Bronchial epithelial cell (primary cell): ENCODE measurements at places on chromosomes 6 and 20. TPM values are rescaled to one million over a fixed set of nuclear protein-coding genes. Genes with fewer than 3 reads are reported as not detected.

GFRAL gene
- not detected in 2 replicates for total RNA-seq

DNA sequence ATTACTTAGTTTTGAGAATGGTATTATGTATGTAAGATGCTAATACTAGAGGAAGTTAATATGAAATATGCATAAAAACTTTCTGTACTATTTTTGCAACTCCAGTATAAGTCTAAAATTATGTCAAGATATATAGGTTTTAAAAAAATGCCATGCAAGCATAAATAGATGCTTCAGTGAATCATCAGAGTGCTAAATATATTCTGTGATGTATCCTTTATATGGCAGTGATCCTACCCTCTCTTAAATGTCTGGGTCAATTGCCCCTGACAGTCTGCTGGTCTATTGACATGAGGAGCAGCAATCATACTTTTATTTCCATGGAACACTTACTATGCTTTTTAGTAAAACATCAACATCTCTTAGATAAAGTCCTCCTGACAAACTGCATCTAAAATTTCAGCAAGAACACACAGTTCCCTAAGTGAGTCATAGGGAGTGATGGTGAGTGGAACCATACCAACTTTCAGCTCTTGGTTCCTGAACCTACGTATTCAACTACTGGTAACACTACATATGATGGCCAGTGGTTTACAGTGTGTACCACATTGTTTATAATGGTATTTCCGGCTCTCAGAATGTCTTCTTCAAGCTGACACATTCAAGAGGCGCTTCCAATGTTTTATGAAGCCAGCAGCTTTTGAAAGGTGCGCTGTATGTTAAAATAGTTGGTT is 928.7 kb upstream of the GJE1 start:
- DNase-seq: peak; percentile 33

- peak; percentile 20 for DNase-seq
These were observed at the start of gene SCUBE3 for GRCh38 chr6:35213824-35214756. SCUBE3 (plus strand) TSS chr6:35213956; CDS start chr6:35214419, 463 bp downstream.

DNA sequence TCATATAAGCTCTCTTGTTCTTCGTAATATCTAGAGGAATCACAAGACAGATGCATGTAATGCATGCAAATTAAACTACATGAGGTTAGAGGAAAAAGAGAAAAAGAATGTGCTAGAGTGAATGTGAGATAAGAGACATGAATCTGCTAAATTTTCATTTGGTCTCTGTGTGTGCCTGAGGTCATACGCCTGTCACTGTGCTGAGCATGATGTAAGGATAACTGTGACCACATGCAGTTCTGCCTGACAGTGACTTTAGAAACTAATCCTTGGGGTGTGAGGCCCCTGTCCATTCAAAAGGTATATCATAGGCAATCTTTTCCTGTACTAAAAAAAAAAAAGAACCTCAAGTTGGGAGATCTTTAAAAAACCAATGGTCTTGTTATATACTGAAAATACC is 70.6 kb downstream of the SHPRH start:
- DNase-seq: no peak

- DNase-seq: no peak
These were observed 45.1 kb upstream of the EEF1A1 start for GRCh38 chr6:73565767-73566485.

DNA sequence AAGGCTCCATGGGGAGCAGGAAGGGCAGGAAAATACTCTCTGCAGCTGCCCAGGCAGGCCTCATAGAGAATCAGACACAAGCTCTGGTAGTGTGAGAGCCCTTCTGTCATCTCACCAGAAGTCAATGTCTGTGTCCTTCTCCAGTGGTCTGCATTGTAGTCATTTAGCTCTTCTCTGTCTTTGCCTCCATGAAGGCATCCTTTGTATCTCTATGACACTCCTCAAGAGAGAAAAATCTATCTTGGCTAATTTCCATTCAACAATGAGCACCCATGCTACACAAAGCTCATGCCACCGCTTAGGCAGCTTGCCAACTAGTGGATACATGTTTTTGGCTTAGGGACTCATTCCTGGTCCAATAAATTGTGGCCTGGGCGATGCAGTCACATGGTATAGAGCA is 92.1 kb downstream of the RNF217 start:
- no peak for DNase-seq

RAET1E gene
- total RNA-seq: 19.0 and 35.1 TPM in 2 replicates

DNA sequence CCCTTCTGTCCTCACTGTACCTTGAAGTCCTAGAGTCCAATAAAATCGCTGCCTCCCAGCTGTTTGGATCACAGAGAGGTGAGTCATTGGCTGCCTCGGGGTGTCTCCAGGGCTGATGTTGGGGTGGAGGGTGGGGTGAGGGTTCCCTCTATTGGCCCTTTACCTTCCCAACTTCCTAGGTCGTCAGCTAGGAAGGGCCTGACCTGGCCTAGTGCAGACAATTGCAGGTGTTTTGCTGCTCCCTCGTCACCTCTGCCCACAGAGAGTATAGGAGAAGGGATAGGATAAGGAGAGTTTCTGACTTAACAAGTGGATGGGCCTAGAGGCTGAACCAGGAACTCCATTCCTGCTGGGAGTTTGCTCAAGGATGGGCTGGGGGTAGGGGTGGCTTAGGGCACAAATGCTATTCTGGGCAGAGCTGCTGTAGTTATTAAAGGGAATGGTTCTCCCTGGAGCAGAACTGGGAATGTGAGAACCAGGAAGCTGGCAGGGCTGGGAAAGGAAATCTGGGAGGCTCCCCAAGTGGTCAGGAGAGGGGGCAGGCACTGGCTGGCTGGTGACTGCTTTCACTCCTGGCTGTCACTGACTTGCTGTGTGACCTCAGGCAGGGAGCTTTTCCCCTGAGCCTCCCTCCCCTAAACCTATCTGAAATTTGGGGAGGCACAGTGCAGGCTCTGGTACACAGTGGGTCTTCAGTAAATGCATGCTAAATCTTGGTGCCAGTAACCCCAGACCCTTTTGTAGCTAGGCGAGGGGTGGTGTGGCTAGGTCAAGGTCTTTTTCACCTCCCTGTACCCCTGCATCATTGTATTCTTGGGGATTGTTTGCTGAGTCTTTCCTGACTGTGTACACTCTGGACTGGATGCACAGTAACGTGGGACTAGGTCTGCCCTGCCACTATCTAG is 1.5 kb downstream of the TP53INP2 start:
- DNase-seq: peak; percentile 65

DNA sequence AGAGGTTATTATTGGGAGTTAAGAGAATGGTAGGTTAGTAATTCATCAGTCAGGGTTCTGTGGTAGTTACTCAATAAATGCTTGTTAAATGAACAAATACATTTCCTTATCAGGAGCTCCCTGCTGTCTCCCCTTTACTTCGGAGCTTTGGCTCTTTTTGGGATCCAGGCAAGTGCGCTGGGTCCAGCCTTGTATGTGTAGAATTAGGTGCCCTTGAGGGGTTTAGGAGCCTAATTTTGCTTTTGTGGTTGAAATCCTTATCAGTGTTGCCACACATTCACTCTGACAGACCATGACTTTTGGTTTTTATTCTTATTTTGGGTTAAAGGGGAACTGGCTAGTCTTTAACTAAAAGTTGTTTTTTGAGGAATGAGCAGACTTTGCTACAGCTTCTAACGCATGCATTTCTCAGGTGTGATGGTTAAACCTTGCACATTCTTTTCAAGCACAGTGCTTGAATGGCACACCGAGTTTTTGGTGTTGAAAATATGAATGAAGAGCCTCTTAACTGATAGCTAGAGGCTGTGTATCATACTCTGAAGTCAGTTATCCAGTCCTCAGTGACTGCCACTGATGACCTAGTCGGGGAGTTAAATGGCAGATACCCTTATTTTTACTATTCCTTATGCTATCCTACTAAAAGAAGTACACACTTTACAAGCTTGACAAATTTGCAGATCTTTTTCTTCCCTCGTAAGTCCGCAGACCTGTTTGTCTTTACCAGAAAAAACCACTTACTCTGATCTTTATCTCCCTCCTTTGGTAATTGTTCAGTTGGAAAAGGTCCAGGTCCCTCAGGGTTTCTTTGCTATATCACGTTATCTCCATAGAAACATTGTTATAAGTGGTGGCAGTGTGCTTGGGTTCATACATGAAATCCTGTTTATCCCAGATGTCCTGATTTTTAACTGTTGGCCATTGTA is 50.7 kb upstream of the PLCG1 start:
- DNase-seq: no peak

TRIM15 gene
- not detected in 2 replicates for total RNA-seq

- DNase-seq: no peak
These were observed 118.0 kb downstream of the NFATC2 start for GRCh38 chr20:51424270-51425117.

- DNase-seq: no peak
These were observed 82.7 kb downstream of the UST start for GRCh38 chr6:148829415-148830101.

DNA sequence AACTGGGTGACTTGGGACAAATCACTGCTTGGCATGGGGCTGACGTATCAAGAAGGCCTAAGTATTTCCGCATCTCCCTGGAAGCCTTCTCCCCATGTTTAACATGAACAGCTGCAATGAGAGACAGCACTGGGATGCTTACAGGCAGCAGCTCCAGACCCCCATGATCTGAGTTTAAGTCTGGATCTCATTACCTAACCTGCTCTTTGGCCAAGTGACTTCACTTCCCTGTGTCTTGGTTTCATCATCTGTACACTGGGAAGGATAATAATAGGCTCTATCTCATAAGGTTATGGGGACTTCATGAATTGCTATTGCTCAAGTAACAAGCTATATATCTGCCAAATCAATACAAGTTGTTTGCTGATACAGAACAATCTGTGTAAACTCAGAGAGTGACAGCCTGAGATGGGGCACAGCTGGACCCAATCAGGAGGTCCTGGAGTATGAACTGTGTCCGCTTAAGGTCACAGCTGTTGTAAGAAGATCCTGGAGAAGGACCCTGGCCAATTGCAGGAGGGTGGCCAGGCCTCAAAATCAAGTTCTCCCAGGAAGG is 56.0 kb downstream of the TGM2 start:
- no peak for DNase-seq

DNA sequence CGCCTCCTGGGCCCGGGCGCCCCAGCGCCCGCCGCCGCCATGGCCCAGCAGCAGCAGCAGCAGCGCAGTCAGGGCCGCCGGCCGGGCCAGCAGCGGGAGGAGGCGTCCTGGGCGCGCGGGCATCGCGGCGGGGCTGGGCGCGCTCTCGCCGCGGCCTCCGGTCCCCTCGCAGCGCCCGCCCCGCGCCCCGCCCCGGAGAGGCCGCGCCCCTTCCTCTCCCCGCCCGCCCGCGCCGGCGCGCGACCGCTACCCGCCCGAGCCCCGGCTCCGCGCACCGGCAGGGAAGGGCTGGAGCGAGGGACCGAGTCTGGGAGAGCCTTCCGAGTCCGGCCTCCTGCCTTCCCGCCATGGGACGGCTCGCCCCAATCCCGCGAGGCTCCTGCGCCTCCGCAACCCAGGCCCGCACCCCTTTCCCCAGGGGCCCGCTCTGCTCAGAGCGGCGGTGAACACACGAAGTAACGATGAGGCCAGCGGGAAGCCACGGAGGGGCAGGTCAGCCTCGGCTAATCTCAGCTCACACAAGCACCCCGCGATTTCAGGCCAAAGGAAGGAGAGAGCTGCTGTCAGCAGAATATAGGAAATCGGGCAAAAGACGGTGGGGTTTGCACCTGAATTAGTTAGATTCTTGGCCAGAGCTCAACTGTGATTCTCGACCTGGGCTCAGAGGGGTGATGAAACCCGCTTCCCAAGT is at the start of gene TXNDC5:
TSS of gene TXNDC5 (minus strand) at position 135 of the 691 bp plus-strand sequence. CDS start at position 123, 12 bp downstream.
- DNase-seq: peak; percentile 33

- no peak for DNase-seq
These were observed 842 bp downstream of the SLC25A27 start for GRCh38 chr6:46653439-46654195.

GRCh38 chr20:39874049-39874893 is 814.8 kb downstream of the MAFB start:
- DNase-seq: peak; percentile 75

- peak; percentile 90 for DNase-seq
These were observed 60.3 kb downstream of the ADGRG6 start for GRCh38 chr6:142361779-142362750.

- peak; percentile 72 for DNase-seq
These were observed 40.7 kb upstream of the TBX18 start for GRCh38 chr6:84805145-84805544.

- no peak for DNase-seq
These were observed 40.7 kb downstream of the PRR18 start for GRCh38 chr6:166267526-166267925.

GRCh38 chr20:50094522-50094921 is 18.4 kb downstream of the UBE2V1 start:
- no peak for DNase-seq

DNA sequence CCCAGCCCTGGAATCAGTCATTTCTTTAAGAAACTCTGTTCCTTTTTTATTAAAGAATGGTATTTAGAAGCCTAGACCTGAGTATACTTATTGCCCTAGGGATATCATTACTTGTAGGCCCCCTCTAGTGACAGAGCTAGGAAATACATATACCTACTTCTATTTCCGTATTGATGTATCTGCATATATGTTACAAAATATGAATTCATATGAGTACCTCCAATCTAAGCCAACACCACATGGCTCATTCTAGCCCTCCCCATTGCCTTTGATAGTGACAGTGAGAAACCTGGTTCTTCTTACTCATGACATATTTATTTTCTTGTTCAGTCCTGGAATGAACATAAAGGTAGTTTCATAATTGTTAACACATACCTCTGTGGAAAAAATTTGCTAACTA is 137.2 kb downstream of the FARS2 start:
- peak; percentile 78 for DNase-seq

PAX1 gene
- not detected in 2 replicates for total RNA-seq

- no peak for DNase-seq
These were observed 28.2 kb upstream of the TAF8 start for GRCh38 chr6:42021847-42022754.

DNA sequence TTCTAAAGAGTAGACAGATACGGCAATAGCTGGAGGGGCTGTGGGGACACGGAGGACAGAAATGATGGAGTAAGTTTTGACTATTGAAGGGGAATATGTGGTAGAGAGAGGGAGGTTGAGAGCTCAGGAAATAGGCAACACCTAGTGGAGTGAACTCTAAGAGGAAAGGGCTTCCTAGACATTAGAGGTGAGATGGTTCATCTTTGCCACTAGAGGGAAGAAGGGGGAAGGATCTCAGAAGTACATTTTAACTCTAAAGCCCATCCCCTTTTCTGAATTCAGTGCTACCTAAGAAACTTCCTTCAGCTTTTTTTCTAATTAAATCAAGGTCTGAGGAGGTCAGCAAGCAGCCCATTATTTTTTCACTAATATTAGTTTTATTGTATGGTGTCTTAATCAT is 689.4 kb upstream of the MAP3K7 start:
- peak; percentile 4 for DNase-seq

DNA sequence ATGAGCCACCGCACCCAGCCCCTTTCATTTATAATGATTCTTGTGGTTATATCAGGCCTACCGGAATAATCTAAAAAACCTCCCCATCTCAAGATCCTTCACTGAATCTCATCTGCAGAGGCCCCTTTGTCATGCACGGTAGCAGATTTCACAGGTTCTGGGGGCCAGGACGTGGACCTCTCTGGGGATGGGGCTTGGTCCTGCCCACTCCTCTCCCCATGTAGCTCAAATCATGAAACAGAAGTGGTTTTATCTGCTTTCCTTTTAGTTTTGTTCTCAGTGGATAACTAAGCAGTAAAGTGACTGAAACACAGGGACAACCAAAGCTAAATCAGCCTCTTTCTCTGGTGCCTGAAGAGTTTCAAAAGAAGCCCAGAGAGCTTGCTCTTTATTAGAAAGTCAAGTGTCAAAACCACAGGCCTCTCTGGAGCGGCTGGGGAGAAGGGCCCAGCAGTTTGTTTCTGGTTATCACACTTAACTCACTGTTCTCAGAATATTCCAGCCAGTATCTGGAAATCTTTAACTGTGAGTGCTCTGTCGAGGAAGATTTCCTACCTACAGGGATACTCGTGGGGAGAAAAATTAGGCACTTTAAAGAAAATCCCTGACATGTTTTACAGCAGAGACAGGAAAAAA is 60.6 kb upstream of the FAM184A start:
- no peak for DNase-seq

SEL1L2 gene
- not detected in 2 replicates for total RNA-seq

PSORS1C1 gene
- total RNA-seq: 5.1 and 6.3 TPM in 2 replicates

GRCh38 chr6:33410050-33410710 is 634 bp upstream of the PHF1 start:
- peak; percentile 92 for DNase-seq
